Spleen (tissue), 13 donors: ENCODE measurements at places on chromosomes 3 and 15. TPM values are rescaled to one million over a fixed set of nuclear protein-coding genes. Genes with fewer than 3 reads are reported as not detected.

- H3K4me1 ChIP-seq, result no peaks in the 10 kb centered on the region
- no peak overlapping the region for H3K4me3 ChIP-seq
- DNase-seq, result no peak
- H3K36me3 ChIP-seq, result no peaks in the 10 kb centered on the region
- no peak overlapping the region for H3K27ac ChIP-seq
Measured at GRCh38 chr3:151012753-151013152, 40.2 kb upstream of the CLRN1 start.

Gene CATSPER2
- 7.3 TPM for total RNA-seq

- peaks cover 6% of the 10 kb centered on the region for H3K4me1 ChIP-seq
- H3K36me3 ChIP-seq, result no peaks in the 10 kb centered on the region
- H3K27me3 ChIP-seq, result no peaks in the 10 kb centered on the region
- no peak overlapping the region for H3K4me3 ChIP-seq
- H3K27ac ChIP-seq, result no peak overlapping the region
Measured at GRCh38 chr15:63348392-63348791, 33.3 kb downstream of the CA12 start.

DNA sequence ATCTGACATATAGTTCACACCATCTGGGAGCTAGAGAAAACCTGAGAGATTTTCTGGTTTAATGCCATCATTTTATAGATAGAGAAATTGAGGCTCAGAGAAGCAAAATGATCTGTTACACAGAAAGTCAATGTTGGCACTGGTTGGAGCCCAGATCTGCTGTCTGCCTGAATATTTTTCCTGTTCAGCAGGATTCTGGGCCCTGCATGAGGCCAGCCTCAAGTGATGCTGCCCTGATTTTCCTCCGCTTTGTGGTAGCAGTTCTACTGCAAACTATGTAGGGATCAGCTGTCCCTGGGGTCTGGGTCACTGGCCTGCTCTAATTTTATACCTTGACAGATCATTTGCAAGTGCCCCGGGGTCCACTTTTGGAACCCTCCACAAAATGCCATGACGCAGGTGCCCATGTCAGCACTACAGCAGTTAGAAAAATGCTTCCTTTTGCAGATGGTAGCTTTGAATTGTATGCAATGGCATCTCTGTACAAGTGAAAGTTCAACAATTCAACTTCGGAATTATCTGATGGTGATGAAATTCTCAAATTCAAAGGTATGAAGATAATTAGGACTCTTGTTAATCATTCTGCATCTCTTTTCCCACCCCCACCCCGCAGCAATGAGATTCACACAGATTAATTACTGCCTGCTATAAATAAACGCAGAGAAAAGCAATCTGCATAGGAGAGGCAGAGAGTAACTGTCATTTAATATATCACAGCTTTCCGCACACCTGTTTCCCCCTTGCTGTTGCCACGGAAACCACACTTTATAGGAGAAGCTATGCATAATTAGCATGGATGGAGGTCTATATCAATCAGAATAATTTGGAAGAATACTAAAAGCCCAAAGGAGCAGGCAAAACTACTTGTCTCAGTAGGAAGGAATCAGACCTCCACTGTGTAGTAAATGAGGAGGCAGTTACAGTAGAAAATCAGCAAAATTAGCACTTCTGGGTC is 222.6 kb downstream of the PDCD6IP start:
- H3K36me3 ChIP-seq, result no peaks in the 10 kb centered on the region
- H3K4me1 ChIP-seq, result no peaks in the 10 kb centered on the region
- H3K4me3 ChIP-seq, result no peak overlapping the region
- DNase-seq, result no peak
- H3K27me3 ChIP-seq, result no peaks in the 10 kb centered on the region

- H3K36me3 ChIP-seq, result no peaks in the 10 kb centered on the region
- no peak overlapping the region for H3K4me3 ChIP-seq
- H3K4me1 ChIP-seq, result peaks cover 39% of the 10 kb centered on the region
- no peaks in the 10 kb centered on the region for H3K27me3 ChIP-seq
Measured at GRCh38 chr15:42584031-42584765, 8.8 kb downstream of the STARD9 start.

- H3K36me3 ChIP-seq, result no peaks in the 10 kb centered on the region
- H3K4me1 ChIP-seq, result no peaks in the 10 kb centered on the region
- H3K27me3 ChIP-seq, result no peaks in the 10 kb centered on the region
- no peak overlapping the region for H3K4me3 ChIP-seq
- no peak overlapping the region for H3K27ac ChIP-seq
Measured at GRCh38 chr3:97612632-97613031, 151.9 kb upstream of the ARL6 start.

Gene CD47
- 130 TPM for total RNA-seq

Gene CPEB1
- 0.69 TPM for total RNA-seq

DNA sequence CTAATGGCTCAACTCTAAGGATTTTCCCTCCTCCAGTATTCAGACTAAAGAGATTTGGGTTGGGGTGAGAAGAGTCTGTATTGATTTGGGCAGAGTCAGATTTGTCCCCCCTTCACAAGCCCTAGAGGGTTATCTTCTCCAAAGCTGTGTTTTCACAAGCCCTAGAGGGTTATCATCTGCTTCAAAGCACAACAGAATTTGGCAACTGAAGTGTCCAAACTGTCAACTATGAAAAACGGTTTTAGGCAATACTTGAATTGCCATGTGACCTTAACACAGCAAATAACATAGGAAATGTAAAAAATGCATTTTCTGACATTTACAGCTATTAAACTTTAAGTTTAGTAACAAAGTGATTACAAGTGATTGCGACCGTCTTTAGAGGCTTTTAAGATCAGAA is 119.9 kb downstream of the IMPG2 start:
- H3K4me3 ChIP-seq, result no peak overlapping the region
- no peaks in the 10 kb centered on the region for H3K36me3 ChIP-seq
- H3K27ac ChIP-seq, result no peak overlapping the region

Gene AADACL2
- not detected for total RNA-seq
